ENCODE measurements at places on chromosomes 5 and 9.

GRCh38 chr5:150999704-151000442, 20.5 kb upstream of the GPX3 start:
- DNase-seq: no peak

- DNase-seq: no peak
Observed at GRCh38 chr9:73138516-73138915, 13.1 kb upstream of the ANXA1 start.

DNA sequence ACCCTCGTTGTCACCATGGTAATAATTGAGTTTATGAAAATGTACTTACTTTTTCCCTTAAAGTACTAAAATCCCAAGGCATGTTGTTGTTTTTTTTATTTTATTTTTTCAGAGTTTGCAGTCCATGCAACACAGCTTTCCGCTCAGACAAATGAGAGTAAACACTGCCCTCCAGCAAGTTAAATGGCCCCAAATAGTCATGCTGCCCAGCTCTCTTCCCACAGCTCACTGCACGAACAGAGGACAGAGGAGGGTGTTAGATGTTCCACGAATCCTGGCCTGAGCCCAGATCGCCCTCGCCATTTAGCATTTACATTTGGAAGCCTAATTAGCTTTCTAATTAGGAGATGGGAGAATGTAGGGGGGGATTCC, 1.9 kb downstream of the NIM1K start:
- DNase-seq: no peak

DNA sequence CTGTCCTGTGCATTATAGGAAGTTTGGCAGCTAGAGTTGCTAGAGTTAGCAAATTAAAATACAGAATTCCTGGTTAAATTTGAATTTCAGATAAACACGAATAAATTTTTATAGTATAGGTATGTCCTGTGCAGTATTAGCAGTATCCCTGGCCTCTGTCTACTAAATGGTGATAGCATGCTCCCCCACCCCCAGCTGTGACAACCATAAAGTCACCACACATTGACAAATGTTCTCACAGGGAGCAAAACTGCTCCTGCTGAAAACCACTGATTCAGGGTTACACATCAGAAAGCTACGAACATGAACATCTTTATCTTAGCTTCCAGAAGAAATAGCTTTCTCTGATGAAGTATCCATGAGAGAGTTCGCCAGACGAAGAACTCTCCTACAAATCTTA, 91.8 kb upstream of the CCDC112 start:
- DNase-seq: no peak

DNA sequence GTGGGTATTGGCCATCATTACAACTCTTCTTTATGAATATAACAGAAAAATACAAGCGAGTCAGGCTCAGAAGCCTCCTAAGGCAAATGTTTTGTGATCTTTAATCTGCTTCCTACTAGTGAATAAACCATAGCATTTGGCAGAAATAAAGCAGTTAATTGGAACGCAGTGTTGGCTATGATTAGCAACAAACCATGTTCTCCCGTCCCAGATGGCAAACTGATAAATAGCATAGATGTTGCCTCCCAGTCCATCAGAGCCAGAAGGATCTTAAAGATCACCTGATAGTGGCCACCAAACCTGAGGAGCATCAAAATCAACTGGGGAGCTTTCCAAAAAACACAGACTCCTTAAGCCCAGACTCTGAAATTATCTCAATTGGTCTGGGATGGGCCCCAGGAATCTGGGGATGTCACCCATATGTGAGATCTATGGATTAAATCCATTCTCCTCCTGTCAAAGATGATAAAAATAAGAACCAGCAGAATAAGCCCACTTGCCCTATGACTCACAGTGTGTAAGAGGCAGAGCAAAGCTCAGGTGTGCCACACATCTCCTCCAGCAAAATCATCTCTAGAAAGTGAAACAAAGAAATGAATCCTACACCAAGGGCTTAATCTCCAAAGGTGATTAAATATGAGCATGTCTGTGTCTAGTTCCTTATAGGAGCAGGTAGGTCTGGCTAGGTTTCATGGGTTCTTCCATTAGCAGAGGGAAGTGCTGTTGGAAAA, 50.3 kb downstream of the APBA1 start:
- no peak for DNase-seq

DNA sequence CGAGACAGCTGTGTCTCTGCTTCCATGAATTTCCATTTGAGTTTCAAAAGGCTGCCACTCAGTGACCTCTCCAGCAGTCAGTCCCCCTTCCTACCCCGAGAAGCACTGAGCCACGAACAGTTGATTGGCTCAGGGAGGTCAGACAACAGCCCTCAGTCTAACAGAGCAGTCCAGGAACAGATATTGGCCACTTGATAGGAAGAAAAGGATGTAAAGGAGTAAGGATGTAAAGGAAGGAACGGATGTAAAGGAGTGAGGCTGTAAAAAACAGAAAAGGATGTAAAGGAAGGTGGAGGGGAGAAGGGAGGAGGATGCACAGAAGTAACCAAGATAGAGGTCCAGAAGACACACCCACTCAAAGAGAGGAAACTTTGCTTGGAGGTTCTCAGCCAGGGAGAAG, 3.2 kb upstream of the NR4A3 start:
- no peak for DNase-seq

DNA sequence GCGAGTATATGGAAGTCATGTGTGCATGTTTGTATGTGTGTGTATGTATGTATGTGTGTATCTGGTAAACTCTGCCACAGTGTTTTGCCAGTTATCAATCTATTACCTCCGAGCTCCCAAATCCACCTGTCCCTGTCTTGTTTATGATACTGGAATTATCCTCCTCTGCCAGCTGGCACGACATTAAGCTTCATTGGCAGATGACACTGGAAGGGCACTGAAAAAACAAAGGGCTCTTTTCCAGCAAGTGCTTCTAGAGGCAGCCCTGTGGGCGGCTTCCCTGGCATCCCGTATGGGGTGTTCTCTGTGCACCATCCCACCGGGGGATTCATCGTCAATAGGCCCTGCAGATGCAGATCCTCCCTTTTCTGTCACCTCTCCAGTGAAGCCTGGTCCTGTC, 221.5 kb downstream of the MSX2 start:
- no peak for DNase-seq

GRCh38 chr9:35342221-35342958, 147.5 kb upstream of the RUSC2 start:
- DNase-seq: no peak

- DNase-seq: no peak
Observed at GRCh38 chr5:118224546-118224945, 763.8 kb downstream of the DTWD2 start.

GRCh38 chr9:136497916-136498695, 15.3 kb upstream of the SEC16A start:
- DNase-seq: no peak

DNA sequence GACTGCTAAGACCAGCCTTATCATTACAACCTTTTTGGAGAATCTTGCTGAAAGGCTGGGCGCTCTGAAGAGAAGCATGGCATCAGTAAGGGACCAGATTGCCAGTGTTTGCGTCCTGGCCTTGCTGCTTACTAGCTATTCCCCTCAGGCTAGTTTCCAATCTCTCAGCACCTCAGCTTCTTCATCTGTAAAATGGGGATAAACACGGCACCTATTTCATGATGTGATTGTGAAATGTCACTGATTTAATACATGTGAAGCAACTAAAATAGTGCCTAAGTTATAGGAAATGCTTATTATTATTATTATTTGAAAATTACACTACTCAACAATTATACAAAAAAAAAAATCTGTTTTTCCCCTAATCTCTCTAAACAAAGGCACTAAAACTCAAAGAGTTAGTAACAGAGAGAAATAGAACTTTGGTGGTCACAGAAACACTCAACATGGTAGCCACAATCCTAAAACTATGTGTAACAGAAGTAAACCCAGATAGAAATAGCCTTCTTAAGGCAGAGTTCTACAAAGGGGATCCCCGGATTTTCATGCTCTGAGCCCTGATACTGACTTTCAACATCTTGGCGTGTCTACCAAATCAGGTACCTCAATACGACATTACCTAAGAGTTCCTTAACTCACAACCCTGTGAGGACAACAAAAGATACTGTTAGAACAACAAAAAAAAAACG, 62.0 kb downstream of the ENC1 start:
- no peak for DNase-seq

GRCh38 chr9:5364294-5365024, 24.8 kb upstream of the RLN1 start:
- DNase-seq: no peak

Measured in stimulated activated naive CD4-positive, alpha-beta T cell treated with Interleukin-2 at 50 U/mL for 16 hours (primary cell).